Endothelial cell of umbilical vein (primary cell): ENCODE measurements at places on chromosomes 6 and 20. TPM values are rescaled to one million over a fixed set of nuclear protein-coding genes. Genes with fewer than 3 reads are reported as not detected.

Gene KCNQ2
- total RNA-seq: not detected in 2 replicates

Gene UST
- total RNA-seq: 0.81 and 0.84 TPM in 2 replicates

Gene SLC35F1
- not detected in 2 replicates for total RNA-seq

Gene NT5E
- total RNA-seq: 48.2 and 115 TPM in 2 replicates

Gene OOEP
- total RNA-seq: not detected in 2 replicates

Gene EPHA7
- total RNA-seq: 0.09 TPM in 1 of 2 replicates, not detected in the other

Gene THBS2
- total RNA-seq: not detected in 2 replicates

Gene LINC00237
- total RNA-seq: not detected in 2 replicates

Gene FITM2
- total RNA-seq: 6.8 and 7.7 TPM in 2 replicates

Gene SLPI
- not detected in 2 replicates for total RNA-seq

Gene C20orf204
- total RNA-seq: 5.8 and 6.0 TPM in 2 replicates

Gene GJA10
- not detected in 2 replicates for total RNA-seq

Gene SRMS
- total RNA-seq: not detected in 2 replicates

Gene LHFPL5
- total RNA-seq: not detected in 2 replicates

Gene HCK
- not detected in 2 replicates for total RNA-seq

Gene HLA-DPA1
- total RNA-seq: 11.4 TPM in 1 of 2 replicates, not detected in the other

Gene HMGCLL1
- not detected in 2 replicates for total RNA-seq

Gene SS18L1
- total RNA-seq: 21.7 and 22.1 TPM in 2 replicates
